ENCODE measurements at places on chromosomes 11 and 22.

GRCh38 chr11:117816151-117816741, 8.3 kb downstream of the FXYD2 start:
- DNase-seq = no peak

GRCh38 chr11:106088896-106089295, 11.4 kb downstream of the AASDHPPT start:
- DNase-seq = no peak

- no peak for DNase-seq
These were observed 39.7 kb downstream of the MPPED1 start for GRCh38 chr22:43451371-43452050.

GRCh38 chr11:6655020-6655789, 404 bp downstream of the DCHS1 start:
- no peak for DNase-seq

GRCh38 chr11:134275188-134275533, 1.0 kb upstream of the GLB1L3 start:
- no peak for DNase-seq
